ENCODE measurements at places on chromosomes 1 and 21.

DNA sequence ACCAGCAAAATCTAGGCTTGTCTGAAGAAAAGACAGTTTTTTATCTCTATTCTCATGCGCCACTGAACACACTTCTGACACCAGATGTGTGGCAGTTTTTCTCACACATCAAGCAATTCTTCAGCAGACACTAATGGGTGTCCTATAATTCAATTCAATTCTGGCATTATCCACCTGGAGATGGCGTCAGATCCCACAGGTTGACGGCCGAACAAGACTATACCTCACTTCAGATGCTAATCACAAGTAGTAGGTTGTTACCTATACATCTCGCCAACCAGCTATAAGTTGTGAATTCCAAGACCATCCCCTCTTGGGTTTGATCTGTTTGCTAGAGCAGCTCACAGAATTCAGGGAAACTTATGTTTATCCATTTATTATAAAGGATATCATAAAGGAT is 89.9 kb upstream of the ARTN start:
- DNase-seq, result no peak

DNA sequence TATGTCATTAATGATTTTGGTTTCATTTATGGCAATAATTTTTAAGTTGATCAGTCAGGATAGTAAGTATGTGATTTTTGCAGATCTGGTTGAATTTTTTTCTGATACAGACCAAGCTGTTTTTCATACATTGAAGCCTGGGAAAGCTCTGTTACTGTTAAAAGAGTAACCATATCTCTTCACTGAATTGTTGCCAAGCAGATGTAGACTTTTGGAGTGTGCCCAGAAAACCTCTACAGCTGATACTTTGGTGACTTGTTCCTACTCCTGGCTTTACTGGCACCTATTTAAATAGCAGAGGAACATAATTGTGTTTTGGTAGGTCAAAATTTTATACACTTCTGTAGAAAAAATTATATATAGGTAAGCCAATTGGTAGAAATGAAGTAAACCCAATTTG is 49.4 kb downstream of the NFIA start:
- peak; percentile 79 for DNase-seq

DNA sequence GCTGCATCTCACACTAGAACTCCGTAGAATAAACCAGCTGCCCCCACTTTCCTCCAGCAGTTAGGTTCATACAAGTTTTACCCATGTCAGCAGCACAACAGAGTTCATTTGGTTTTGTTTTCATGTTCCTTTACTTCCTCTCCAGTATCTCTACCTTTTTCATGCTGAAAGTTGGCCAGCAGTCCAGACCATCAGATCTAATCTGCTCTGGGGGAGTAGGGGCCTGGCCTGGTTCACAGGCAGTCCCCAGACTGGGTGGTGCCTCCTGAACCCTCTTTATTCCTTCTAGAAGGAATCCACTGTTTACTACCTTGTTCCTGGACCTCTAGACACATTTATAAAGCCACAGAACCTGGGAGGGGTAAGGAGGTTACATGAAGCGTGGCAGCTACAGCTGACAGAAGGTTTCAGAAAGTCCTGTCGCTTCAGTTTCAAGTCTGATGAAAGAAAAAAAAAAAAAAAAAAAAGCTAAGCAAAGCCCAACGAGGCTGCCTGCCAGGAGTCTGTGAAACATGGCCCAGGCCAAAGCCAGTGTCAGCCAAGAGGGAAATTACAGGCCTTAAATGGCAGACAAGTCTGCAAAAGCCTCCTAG is 184.6 kb upstream of the JUN start:
- peak; percentile 22 for DNase-seq

DNA sequence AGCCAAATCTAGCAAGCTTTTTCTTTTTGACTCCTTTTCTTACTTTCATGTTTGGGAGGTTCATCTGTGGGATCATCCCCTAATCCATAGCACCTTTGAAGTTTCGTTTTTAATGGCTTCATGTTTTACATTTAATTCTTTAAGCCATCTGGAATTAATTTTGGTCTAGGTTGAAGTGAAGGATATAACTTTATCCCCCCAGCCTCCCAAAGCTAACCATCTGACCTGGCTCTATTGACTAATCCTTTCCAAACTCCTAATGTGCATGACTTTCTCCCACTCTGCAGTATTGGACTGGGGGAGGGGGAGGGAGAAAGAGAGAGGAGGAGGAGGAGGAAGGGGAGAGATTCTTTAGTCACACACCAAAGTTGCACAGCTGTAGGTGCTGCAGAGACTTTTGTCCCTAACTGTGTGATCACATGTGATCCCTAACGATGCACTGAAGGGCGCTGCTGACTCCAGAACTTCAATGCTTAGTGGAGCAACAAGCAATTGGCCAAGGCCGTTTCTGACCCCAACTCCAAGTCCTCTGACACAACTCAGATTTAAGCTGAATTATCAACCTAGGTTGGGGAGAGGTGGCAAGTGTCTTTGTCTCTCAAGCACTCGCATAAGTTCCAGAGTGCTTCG is 191.6 kb downstream of the HUNK start:
- DNase-seq, result no peak

DNA sequence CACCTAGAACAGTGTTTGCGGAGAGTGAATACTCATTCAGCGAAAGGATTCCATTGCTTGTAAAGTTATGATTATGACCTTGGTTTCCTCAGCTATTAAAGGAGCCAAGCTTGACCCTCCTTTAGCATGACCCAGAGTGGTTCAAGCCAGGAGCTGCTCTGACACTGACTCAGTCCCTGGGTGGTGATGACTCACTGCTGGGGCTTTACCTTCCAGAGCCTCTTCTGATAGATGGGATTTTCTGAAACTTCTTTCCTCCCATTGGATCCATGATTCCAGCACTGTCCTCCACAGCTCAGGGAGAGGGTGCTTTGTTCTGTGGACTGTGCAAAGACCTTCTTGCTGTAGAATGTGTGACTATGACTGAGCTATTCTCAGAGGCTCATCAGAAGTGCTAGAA is 77.4 kb downstream of the S1PR1 start:
- no peak for DNase-seq

GRCh38 chr1:176696109-176696508 is 233.1 kb downstream of the PAPPA2 start:
- peak; percentile 58 for DNase-seq

- DNase-seq, result no peak
Measured at GRCh38 chr1:186930238-186930637, 101.5 kb downstream of the PLA2G4A start.

- DNase-seq, result peak; percentile 17
Measured at GRCh38 chr1:15758343-15758931, at the start of gene FBLIM1. Gene FBLIM1, plus strand, starts transcription at chr1:15758795. Its CDS starts 6,189 bp downstream, at chr1:15764984.

- DNase-seq, result no peak
Measured at GRCh38 chr1:56849750-56850149, 4.8 kb upstream of the C8A start.

GRCh38 chr1:94231746-94232145 is 5.6 kb downstream of the ARHGAP29 start:
- DNase-seq, result no peak

DNA sequence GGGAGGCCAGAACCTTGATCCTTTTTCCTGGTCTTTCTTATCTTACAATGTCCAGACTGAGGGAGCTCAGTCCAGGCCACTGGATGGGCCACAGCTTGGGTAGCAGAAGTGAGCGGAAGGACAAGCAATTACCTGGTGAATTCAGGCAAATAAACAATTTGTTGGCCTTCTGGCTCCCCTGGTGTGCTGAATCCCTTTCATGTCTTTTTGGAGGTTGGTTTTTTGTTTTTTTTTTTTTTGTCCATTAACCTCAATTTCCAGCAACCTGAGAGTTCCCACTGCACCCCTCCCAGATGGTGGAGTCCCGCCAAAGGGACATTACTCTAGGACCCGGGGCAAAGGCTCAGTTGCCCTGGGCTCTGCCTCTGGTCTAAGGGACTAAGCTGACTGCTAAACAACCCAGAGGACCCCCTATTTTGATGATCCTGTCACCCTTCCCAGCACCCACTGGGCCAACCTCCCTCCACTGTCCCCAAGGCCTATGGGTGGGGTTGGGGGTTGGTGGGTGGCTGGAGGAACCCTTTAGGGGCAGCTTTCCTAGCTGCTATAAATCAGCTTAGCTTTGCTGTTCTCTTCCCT is 85.5 kb downstream of the KCND3 start:
- no peak for DNase-seq

- no peak for DNase-seq
Measured at GRCh38 chr1:178101654-178102053, 7.8 kb downstream of the RASAL2 start.

DNA sequence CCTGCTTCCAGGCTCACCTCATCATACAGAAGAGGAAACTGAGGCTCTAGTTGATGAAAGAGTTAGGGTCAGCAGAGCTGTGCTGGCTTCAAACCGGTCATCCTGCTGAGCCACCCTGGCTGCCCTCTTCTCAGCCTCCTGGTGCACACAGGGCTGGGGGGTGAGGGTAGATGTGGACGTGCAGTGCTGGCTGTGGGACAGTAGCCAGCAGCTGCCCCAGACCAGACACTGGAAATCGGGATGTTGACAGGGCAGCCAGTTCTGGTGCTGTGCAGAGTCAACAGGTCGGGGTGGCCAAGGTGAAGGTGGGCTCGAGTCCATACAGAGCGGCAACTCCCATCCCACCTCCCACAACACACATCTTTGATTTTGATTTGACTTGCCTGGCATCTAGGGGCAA is 1.5 kb upstream of the CLCNKA start:
- no peak for DNase-seq

GRCh38 chr1:201000391-201000790 is 23.1 kb downstream of the KIF21B start:
- no peak for DNase-seq

GRCh38 chr1:43404353-43404752 is 14.7 kb downstream of the SZT2 start:
- DNase-seq, result no peak

DNA sequence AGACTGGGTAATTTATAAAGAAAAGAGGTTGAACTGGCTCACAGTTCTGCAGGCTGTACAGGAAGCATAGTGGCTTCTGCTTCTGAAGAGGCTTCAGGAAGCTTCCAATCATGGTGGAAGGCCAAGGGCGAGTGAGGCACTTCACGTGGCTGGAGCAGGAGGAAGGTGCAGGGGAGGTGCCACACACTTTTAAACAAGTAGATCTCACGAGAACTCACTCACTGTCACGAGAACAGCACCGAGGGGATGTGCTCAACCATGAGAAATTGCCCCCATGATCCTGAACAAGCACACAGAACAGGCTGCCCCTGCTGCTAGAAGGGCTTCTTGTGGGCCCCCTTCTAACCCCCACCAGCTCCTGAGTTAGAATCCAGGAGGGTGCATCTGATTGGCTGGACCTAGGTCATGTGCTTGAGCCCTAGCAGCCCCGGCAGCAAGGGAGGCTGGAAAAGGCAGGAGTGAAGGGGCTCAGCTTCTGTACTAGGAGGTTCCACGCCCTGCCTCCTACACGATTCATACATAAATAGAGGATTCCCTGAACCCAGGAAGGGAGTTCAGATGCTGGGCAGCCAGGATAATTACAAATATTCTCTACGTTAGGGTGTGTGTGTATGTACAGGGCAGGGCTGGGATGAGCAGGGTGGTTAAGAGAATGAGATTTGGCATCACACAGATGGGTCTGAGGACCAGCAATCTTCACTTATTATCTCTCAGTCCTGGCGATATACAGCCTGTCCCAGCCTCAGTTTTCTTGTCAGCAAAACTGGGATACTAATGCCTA is 72.8 kb upstream of the ATP5PO start:
- no peak for DNase-seq
